Right kidney (tissue), 9 donors: ENCODE measurements at places on chromosomes 12 and 14.

GRCh38 chr12:77236066-77236465 lies 170.7 kb upstream of the E2F7 start:
- DNase-seq: no peak

DNA sequence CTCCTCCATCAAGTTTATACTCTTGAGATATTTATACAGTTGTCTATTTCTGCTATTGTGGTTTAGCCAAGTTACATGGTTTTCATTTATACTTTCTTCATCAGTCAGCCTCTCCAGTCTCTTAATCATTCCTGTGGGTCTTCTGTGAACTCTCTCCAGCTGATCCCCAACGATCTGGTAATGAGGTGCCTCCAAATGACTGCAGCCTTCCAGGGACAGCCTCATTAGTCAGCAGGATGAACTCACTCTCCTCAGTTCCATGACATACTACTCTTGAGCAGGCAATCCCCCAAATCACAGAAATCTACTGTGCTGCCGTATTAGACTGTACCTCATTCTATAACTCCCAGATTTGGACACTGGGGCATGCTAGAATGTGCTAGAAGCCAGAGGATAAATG lies 15.3 kb downstream of the AREL1 start:
- no peak for DNase-seq

GRCh38 chr14:95815226-95815690 lies 61.4 kb upstream of the TUNAR start:
- no peak for DNase-seq

GRCh38 chr14:104819361-104819781 lies 18.5 kb downstream of the ZBTB42 start:
- DNase-seq: no peak

DNA sequence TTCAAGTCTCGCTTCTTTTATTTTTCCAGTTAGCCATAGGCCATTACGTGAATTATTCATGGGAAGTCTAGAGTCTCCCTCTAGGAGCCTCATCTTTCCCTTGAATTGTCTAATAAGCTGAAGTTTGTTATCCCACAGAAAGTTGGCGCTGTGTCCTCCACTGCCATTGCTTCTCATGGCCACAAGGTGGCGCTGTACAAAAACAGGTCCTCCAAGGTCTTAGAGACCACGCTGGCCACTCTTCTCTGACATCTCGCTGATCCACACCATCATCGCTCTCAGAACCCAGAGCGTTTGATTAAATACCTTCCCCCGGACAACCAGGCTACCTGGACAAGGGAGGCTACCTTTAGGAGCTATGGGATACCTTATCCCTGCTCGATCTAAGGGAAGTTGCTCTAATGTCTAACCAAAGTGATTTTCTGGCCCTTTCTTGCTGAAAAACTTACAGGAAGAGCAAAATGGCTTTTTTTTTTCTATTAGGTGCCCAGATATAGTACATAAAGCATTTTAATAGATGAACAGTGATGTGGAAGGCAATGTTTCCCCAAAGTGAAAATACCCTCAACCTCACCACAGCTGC lies 110.0 kb downstream of the CCDC60 start:
- no peak for DNase-seq

DNA sequence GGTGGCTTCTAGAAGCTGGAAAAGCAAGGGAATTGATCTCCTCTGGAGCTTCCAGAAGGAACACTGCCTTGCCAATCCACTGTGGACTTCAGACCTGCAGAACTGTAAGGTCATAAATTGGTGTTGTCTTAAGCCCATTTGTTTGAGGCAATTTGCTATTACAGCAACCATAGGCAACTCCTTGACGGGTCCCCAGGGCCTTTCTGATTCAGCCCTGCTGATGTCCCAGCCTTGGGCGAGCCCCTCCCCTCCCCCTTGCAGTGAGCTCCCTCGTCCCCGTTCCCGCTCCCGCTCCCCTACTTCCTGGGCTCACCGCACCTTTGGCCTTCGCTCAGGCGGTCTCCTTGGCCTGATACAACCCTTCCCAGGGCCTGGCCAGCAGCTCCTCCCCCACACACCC lies 18.9 kb upstream of the DIO3 start:
- DNase-seq: no peak

- DNase-seq: no peak
Observed at GRCh38 chr14:73724696-73725095, 10.5 kb upstream of the PNMA1 start.

DNA sequence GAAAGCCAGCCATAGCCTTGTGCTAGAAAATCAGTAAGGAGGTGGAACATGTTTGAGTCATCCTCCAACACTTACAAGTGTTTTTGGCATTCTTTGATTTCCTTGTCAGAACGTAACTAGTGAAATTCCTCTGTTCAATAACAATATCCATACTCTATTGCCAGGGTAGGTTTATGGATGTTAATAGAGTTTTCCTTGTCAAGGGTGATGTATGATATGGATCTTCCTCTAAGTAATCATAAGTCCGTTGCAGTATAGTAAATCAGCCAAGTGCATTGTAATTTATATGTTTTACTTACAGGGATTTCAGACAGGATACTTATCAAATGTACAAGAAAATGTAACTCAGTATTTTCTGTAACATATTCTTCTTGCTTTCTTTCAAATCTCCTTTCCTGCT lies 19.4 kb downstream of the NAV3 start:
- no peak for DNase-seq

DNA sequence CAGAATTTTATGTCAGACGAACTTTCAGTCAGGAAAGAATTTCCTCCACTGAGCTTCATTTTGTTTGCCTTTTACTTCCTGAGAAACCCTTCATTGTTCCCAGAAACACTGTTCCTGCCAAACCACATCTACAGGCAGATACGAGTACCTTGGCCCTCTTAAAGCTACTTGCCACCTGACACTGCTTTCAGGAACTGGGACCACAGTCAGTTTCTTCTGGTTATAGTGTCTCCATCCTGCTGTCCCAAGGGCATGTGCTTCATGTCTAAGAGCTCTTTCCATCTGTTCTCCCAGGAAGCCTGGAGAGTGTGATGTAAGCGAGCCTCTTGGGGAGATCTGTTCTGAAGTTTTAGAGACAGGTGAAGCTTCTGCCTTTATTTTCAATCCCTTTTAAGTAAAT lies 161.7 kb upstream of the PLEKHA5 start:
- DNase-seq: no peak

- no peak for DNase-seq
Observed at GRCh38 chr12:77540097-77540496, 290.6 kb upstream of the NAV3 start.

DNA sequence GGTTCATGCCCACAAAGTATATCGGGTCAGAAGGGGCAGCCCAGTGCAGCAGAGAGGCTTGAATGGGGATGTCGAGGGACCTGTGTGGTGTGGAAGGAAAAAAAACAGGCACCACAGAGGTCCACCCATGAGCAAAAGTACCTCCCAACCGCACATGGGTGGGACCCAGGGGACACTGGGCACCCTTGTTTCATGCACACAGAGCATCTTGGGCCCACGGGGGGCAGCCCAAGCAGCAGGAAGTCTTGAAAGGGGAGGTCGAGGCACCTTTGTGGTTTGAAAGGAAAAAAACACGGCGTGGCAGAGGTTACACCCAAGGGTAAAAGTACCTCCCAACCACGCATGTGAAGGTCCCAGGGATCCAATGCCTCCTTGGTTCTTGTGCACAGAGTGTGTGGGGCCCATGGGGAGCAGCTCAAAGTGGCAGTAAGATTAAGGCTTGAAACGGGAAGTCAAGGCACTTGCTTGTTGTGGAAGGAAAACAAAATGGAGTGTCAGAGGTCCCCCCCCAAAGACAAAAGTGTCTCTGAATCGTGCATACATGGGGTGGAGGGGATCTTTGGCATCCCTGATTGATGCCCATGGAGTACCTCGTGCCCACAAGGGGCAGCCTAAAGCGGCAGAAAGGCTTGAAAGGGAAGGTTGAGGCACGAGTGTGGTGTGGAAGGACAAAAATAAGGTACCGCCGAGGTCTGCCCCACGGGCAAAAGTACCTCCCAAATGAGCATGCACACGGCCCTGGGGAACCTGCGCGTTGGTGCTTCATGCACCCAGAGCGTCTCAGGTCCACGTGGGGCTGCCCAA lies 575.5 kb downstream of the ALG10 start:
- DNase-seq: no peak

GRCh38 chr14:59919570-59920377 lies at the start of gene LRRC9:
Gene LRRC9 (plus strand): TSS chr14:59920144.
- DNase-seq: peak; percentile 79

DNA sequence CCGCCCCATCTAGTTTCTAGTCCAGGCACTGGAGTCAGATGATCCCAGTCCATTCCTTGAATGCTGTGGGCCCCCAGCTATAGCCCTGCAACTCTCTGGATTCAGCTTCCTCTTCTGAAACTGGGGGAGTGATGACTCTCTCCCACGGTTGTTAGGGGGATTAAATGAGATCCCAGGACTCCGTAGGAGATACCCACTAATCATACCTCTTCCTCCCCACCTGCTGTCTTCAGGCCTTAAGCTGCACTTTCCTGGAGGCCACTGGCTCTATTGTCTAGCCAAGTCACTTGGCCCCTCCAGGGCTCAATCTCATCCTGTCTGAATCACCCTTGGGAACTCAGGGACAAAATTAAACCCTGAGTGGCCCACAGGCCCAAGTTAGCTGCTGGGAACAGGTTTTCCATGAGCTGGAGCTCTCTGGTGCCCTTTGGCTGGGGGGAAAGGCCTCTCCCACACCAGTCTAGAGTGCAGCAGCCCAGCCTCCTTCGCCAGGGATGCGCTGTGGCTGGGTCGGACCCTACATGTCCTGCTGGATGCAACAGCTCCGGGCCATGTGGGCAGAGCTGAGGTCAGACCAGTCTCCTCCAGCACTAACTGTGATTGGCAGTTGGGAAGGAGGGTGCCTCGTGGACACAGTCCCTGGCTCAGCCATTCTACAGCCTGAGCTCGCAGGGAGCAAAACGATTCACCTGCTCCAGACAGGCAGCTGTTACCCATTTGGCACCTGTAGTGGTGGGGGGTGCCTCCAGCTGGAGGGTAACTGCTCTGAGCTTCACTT lies 6.0 kb upstream of the ASB2 start:
- no peak for DNase-seq

- DNase-seq: no peak
Observed at GRCh38 chr12:79782172-79782900, 91.6 kb upstream of the PAWR start.

GRCh38 chr12:116093915-116094314 lies 183.6 kb downstream of the MED13L start:
- no peak for DNase-seq

- DNase-seq: no peak
Observed at GRCh38 chr12:129594098-129594497, 309.7 kb downstream of the TMEM132D start.

DNA sequence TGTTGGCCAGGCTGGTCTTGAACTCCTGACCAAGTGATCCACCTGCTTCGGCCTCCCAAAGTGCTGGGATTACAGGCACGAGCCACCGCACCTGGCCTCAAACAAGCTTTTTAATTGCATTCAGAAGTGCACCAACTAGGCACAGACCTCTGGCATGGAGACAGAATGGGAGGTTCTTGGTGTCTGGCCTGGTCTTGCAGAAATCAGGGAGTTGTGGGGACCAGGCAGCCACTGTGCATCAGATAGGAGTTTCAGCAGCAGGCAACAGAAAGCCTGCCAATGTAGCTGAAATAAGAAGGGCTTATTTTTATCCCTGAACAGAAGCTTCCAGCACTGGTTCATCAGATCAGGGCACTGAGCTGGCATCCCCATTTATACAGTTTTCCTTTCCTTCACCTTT lies 22.2 kb upstream of the TCL1B start:
- DNase-seq: no peak

GRCh38 chr14:23620177-23620702 lies 15.9 kb upstream of the DHRS2 start:
- no peak for DNase-seq

- no peak for DNase-seq
Observed at GRCh38 chr12:47844264-47845019, 24.7 kb upstream of the HDAC7 start.

GRCh38 chr14:72314808-72315435 lies 382.7 kb downstream of the RGS6 start:
- DNase-seq: no peak

GRCh38 chr12:42689699-42690098 lies 100.2 kb upstream of the PRICKLE1 start:
- no peak for DNase-seq

- DNase-seq: no peak
Observed at GRCh38 chr12:127149226-127149964, 1117.6 kb upstream of the TMEM132C start.

GRCh38 chr14:74198441-74199234 lies 40.6 kb upstream of the VSX2 start:
- DNase-seq: no peak

- DNase-seq: no peak
Observed at GRCh38 chr12:124238886-124239285, 56.0 kb upstream of the RFLNA start.

- DNase-seq: no peak
Observed at GRCh38 chr12:92938638-92939037, 9.5 kb upstream of the EEA1 start.

DNA sequence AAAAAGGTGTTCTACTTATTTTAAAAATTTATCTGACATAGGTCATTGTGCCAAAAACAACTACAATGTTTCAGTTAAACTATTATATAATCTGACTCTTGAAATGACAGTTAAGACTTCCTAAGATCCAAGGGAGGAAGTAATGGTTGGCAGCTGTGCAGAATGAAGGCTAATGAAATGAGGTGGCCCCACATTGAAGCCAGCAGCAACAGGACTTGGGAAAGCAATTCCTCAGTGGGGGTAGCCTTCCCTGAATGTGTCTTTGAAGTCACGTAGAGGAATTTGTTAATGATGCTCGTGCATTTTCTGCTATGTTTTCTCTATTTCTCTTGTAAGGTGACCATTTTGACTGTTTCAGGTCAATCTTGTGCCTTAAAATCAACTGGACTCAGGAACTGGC lies 162.4 kb upstream of the DAAM1 start:
- no peak for DNase-seq

- no peak for DNase-seq
Observed at GRCh38 chr12:51364001-51364400, 17.5 kb upstream of the CELA1 start.

GRCh38 chr12:2291182-2291832 lies 238.5 kb downstream of the CACNA1C start:
- no peak for DNase-seq

- DNase-seq: no peak
Observed at GRCh38 chr12:112473056-112473455, 54.3 kb downstream of the PTPN11 start.

DNA sequence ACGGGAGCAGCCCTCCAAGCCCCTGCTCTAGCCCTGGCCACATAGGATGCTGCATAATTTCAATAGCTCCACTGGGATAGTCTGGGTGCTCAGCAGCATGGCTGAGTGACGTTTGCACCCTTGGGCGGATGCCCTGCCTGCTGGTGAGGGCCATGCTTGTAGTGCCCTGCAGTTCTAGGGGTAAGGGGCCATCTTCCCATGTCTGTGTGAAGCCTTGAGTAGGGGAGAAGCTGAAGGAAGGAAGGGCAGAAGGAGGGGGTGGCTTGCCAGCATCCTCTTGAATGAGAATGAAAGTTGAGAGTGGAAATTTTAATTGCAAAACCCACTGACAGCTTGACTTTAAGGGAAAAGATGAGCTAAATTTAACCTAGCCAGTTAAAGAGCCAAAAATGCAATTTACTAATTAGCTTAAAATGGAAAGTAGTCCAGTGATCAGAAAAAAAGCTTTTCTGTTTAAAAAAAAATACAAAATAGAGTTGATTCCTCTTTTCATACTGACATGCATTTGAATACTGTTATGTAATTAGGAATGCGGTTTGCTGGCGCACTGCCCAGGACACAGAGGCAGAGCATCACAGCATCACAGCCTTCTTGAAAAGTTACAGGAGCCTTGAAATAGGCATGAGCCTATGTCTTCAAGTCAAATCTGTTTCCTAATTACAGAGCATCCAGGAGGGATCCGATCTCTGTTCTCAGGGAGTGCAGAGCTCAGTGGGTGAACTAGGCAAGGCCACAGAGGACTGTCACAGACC lies 18.5 kb upstream of the EML1 start:
- no peak for DNase-seq
